ENCODE measurements at places on chromosomes 12 and 14.
A peak's percentile ranks its signal among the peaks of the same experiment; 100 is the strongest.

GRCh38 chr12:38956337-38956736 is 50.9 kb upstream of the CPNE8 start:
- no peak for DNase-seq

- DNase-seq = no peak
Observed at GRCh38 chr14:58455593-58456265, 28.2 kb downstream of the KIAA0586 start.

DNA sequence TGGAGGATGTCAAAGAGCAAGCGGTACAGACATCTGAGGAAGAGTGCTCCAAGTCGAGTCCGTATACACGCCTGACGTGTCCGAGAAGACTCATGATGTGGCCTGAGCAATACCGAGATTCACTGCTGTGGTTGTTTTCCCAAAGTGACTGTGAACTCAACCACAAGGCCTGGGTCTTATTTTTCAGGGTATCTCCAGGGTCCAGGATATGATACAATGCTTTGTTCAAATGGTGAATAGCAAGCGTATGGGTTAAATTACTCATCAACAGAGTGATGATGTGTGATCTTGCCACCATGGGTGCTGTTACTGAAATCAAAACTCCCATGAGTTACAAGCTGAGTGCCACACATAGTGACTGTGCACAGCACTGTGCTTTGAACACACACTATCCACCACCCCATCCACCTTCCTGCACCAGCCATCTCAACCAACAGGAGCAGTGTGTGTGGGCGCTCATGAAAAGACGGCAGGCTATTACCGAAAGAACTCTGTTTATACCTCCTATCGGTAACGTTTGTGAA is 109.6 kb downstream of the BCAT1 start:
- DNase-seq = peak; percentile 73

DNA sequence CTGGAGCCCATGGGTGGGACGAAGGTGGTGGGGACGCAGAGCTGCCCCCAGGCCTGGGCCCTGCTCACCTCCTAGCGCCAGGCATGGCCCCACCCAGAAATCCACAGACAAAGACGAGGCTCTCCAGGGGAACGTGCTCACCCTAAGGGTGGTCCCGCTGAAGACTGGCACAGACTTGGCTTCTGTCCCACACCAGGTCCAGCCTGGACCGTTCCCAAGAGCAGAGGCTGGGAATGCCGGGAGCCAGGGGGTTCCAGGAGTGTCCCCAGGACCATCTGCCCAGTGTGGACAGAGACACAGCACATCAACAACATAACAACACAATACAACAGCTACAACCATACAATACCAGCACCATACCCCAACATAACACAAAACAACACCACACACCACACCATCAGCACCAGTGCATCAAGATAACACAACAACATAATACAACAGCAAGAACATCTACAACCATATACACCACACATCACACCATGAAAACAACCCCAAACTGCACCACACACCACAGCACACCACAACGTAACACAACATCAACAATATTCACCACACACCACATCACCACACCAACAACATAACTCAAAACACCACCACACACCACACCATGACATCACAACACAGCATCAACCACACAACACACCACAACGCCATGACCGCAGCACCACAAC is 329.6 kb downstream of the ADGRD1 start:
- no peak for DNase-seq

DNA sequence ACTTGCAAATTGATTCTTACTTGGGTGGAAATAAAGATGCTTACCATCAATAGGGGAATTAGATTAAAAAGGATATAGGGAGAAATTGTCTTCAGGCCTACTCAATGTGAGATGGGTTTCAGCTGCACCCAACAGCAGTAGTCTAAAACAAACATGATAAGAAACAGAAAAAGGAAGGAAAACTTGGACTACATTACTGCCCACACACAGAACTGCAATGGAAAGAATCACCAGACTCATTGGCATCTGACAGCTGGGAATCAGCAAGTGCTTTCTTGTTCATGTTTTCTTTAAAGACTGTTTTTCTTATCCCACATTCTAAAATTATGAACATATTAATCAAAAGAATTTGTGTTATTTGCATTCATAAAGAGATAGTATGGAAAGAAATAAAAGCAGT is 144.2 kb downstream of the LRIG3 start:
- no peak for DNase-seq

DNA sequence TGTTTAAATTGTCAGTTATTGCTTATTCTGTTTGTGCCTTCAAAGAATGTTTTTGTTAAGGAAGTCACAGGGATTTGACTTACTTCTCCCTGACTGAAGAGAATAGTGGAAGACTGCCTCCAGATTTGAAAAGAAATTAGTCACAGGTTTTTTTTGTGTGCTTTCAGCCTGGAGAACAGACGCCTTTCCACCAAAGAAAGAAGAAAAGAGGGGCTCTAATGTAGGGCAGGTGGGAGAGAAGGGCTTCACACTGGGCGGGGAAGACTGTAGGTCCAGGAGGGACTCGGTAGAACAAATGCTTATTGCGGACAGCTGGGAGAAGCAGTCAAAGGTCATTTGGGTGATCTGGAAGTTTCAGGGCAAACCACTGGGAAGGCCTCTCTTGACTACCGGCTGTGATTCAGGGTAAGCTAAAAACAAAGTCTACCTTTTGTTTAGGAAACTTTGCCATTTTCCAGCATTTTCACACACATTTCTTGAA is 76.8 kb downstream of the SAMD4A start:
- DNase-seq = no peak

DNA sequence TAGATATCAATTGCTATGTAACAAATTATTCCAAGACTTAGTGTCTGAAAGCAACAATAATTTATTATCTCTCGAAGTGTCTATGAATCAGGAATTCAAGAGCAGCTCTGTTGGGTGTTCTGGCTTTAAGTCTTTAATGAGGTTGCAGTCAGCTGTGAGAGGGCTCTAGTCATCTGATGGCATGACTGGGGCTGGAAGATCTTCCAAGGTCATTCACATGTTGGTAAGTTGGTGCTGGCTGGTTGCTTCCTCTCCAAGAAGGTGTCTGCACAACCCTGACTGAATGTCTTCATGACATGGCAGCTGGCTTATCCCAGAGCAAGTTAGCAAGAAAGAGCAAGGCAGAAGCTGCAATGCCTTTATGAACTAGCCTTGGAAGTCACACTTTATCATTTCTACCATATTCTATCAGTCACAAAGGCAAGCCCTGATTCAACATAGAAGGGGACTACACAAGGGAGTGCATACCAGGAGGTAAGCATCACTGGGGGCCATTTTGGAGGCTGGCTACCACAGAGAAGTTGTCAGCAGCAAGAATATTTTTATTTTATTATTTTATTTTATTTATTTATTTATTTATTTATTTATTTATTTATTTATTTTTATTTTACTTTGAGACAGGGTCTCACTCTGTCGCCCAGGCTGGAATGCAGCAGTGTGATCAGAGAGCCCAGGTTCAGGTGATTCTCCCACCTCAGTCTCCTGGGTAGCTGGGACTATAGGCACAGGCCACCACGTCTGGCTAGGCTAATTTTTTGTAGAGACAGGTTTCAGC is 7.6 kb upstream of the SLC38A2 start:
- no peak for DNase-seq

GRCh38 chr14:71395151-71395604 is 487.9 kb downstream of the PCNX1 start:
- DNase-seq = no peak

DNA sequence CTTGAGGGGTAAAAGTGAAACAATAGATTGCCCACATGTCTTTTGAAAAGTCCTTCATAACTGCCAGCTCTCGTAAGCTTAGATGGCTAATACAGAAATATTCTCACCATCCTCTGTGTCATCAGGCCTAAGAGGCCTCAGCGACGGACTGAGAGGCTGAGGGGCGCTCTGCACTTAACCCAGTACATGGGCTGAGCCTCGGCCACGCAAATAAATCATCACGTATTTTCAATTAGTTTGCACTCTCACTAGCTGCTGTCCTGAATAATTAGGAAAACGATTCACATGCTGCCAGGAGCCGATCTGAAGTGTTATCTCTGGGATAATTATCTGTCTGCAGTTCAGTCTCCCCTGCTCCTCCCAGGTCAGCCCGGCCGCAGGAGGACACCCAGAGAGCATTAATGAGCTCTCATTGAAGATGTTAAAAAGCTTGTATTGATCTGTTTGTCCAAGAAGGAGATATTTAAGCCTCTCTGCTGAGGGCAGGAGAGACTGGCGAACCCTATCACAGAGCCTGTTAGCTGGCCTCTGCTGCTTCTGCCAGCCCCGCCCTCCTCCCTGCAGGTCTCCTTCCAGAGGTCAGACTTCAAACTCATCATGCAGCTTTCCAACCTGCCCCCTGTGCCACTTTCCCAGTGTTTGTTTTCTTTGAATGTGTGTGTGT is 1051.3 kb downstream of the VRK1 start:
- no peak for DNase-seq

- DNase-seq = no peak
Observed at GRCh38 chr14:84028080-84028604, 1501.8 kb upstream of the FLRT2 start.
